Stimulated activated CD4-positive, alpha-beta T cell treated with anti-CD3 and anti-CD28 coated beads, TNF-alpha, amount 100 ng/mL, for 1 hour (primary cell): ENCODE measurements at places on chromosomes 16 and 17.

- DNase-seq, result no peak
These were observed 233.4 kb upstream of the HS3ST3A1 start for GRCh38 chr17:13835151-13835550.

DNA sequence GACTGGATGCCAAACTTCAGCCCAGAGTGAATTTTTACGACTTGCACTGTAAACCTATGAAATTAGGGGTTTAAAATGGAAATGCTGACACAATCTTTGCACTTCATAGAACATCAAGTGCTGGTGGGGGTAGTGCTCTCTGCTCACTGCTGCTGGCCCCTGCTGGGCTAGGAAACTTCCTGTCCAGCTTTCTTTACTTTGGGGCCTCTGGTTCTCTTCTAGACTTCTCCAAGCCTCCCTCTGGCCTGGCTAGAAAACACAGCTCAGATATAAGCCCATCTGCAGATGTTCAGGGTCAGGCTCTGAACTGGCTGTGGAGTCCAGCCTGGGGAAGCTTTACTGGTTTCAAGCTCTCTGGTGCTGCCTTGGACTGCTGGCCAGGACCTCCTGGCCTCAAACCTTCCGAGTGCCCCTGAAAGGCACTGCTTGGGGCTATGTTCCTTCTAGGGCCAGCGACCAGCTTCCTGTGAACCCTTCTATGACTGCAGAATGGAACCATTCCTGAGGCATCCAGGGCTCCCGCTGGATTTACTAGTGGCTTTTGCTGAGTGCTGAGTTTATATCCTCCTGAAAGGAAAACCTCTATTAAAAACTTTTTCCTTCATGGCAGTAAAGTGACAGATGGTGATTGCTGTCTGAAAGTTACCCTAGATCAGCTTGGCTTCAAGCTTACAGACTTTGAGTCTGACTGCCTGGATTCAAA is 59.4 kb downstream of the TBX4 start:
- no peak for DNase-seq

- DNase-seq, result no peak
These were observed 71.7 kb upstream of the BRD7 start for GRCh38 chr16:50440531-50440930.

- DNase-seq, result no peak
These were observed 31.1 kb upstream of the CPNE2 start for GRCh38 chr16:57061084-57061905.

DNA sequence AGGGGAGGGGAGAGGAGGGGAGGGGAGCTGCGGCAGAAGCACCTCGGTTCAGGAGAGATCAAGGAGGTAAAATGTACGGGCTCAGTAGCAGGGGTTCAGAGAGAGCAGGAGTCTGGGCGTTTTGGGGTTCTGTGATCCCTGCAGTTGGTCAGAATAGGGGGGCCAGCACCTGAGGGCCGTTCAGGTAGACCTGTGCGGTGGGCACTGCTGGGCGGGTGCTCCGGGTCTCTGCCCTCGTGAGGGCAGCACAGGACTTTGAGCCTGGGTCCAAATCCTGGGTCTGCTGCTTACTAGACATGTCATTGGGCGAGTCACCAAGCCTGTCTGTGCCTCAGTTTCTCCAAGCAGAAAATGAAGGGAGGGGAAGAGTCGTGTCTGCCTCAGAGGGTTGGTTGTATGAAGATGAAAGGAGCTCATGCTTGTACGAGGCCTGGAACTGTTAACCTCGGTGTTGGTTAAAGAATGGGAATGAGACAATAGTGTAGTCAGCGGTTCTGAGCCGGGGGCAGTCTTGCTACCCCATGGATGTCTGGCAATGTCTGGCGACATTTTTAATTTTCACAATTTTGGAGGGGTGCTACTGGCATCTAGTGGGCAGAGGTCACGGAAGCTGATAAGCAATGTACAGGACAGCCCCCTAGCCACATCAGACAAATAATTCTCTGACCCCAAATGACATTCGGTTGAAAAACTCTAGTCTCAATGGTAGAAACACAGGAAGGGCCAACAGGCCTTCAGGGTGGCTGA is 35.4 kb downstream of the OR1D5 start:
- DNase-seq, result no peak

GRCh38 chr17:34850023-34850422 is 111.2 kb downstream of the CCT6B start:
- DNase-seq, result no peak

GRCh38 chr17:2937331-2938003 is 125.9 kb downstream of the OR1D5 start:
- no peak for DNase-seq
